ENCODE measurements at places on chromosomes 7 and 10.

DNA sequence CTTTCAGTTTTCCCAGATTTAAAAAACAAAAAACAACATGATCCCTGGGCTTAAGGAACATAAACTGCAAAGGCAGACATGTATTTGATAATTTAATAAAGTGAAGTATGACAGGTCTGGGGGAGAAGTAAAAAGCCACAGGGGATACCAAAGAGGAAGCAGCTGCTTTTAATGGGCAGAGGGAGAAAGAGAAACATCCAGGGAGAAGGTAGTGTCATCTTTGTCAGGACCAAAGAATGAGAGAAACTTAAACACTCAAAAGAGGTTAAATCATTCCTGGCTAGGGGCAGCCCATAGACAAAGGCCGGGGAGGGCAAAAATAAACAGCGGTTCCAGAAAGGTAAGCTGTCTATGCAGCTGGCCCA lies 94.5 kb downstream of the GRB10 start:
- DNase-seq = no peak

DNA sequence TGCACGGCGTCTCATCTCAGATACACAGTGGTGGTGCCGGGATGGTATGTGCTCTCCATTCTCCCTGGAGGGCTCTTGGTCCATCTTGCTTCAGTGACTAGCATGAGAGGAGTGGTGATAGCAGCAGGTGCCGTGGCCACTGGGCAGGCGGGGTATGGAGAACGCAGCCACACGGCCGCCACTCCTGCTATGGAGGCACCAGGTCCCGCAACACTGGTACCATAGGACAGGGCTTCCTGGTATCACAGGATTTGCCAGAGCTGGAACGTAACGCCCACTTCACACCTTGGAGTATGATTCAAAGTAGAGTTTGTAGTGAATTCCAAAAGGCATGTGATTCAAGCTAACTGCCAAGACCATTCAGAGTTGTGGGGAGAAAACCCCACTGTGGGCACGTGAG lies 284.1 kb downstream of the DPP6 start:
- no peak for DNase-seq

- no peak for DNase-seq
Observed at GRCh38 chr7:78165454-78165853, 366.9 kb downstream of the PHTF2 start.

DNA sequence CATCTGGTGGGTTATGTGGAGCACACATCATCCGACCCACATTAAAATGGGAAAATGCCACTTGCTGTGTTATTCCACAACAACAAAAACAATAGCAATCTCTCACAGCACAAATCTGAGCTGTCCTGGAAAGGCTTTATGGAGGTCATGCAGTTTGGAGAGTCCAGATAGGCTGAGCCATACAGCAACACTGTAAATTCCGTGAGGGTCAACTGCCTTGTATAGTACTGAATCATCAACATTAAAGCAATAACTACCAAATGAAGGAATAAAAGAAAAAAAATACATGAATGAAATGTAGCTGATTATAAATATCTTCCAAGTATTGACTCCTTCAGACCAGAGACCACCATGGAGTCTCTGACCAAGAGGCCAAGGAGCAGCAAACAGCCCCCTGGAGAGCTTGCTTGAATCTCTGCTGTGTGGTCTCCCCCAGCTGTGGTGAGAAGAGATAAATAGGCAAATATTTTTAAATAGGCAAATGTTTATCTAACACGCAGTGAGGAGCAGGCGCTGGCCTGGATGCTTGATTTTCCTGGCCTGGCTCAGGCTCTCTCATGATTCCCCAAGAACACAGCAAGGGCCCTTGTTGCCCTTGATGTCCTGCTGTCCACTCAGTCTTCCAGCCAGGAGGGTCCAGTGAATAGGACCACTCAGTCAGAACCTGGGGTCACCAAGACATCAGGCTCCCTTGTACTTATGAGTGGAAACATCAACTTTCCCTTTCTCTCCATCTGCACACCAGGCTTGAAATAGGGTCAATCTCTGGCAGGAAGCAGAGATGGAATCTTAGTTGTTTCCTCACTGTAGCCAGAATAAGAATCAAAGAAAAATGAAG lies 1021.3 kb downstream of the XPNPEP1 start:
- DNase-seq = no peak

DNA sequence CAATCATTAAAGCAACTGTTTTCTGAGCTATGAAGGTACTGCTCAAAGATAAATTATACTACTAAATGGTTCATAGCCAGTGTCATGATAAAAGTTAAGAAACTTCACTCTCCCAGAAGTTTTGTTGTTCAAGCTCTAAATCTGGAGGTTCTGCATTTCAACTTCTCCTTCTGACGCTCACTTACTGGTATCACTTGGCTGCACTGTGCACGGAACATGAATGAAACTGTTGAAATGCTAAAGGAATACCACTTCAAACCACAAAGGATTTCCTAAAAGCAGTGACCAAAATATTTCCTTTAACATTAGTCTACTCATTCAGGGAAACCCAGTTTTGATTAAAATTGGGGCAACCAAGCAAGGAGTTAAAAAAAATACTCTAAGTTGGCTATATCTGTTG lies 93.6 kb downstream of the UBE2H start:
- DNase-seq = no peak

DNA sequence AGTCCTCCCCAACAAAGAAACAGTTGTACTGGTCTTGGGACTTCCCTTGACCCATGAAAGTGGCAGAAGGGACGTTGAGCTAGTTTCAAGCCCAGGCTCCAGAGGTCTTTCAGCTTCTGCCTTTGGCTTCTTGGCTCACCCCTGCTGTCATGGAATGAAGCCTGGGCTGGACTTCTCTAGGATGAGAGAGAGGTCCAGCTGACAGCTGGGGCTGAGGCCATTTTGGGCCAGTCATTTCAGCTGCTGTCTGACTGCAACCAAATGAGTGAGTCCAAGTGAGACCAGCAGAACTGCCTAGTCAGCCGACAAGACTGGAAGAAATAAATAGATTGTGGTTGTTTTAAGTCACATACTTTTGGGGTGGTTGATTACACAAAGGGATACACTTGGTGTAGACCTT lies 76.6 kb downstream of the TMEM178B start:
- no peak for DNase-seq

DNA sequence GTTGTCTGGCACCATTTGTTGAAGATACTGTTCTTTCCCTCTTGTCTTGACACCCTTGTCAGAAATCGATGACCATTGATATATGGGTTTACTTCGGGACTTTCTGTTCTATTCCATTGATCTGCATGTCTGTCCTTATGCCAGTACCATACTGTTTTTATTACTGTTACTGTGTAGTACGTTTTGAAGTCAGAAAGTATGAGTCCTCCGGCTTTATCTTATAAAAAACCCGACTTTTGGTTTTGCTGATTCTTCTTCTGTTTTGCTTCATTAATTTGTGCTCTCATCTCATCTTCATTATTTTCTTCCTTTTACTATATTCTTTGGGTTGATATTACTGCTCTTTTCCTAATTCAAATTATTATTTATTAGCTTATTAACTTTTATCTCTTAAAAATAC lies 52.4 kb downstream of the MAPK8 start:
- DNase-seq = no peak

DNA sequence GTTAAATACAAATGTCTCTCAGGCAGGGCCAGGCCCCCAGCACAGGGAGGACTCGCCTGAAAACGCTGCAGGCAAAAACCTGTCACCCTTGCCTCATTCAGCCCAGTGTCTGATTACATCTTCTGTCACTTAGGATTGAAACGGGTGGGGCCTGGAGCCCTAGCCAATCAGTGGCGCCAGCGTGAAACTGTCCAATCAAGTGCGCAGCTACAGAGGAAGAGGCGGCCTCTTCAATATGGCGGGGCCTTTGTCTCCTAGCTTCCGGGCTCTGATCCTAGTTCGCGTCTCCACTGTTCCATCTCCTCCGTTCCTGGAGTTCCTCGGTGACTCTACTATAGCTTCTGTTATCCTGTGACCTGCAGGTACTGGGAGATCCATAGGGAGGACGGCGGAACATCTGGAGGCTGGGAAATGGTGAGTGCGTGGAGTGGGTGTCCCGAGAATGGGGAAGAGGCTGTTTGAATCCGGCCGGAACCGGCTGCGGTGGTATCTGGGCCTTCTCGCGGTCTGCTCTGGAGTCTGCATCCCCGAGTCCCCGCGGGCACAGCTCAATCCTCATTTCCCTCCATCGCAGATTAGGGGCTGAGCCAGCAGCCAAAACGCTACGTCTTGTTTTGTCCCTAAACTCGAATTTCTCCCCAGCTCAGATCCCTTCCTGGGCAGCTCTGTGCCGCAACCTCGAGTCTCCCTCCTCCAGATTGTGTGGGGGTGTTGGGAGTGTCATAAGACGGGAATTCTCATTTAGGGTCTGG lies at the start of gene ZNF736:
ZNF736 (plus strand) TSS at position 222 of the 752 bp plus-strand sequence; CDS start at position 412, 190 bp downstream.
- peak; percentile 74 for DNase-seq

DNA sequence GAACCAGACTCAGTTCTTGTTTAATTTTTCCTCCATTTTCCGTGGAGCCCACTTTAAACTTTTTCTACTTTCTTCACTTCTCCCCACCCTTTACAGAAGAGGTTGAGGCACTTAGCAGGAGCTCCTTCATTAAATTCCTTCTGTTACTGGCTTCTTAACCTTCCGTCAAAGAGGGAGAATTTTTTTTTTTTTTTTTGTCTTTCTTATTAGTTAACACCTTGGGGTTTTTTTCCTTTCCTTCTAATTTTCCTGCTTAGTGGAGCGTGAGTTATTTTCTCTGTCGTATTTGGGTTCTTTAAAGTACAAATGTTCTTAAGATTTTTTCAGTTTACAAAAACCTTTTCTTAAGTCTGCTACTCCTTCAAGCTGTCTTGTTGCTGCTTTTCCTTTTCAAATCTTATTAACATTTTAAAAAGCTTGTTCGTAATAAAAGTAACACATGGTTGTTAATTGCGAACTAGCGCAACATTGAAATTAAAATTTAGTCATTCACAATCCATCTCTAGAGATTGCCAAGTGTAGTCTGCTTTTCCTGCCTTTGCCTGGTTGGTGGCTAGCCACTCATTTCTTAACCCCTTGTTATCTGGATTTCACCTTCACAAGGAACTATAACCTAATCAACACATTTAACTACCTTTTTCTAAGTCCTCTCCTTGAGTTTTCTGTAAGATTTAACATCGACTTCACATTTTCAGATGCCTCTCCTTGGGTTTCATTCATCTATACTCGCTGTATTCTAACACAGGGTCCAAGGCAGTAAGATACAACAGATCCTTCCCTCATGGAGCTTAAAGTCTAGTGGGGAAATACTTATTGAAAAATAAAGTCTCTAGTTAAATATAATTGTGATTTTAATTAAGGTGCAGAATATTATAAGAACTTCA lies 2.0 kb downstream of the BMPR1A start:
- no peak for DNase-seq

DNA sequence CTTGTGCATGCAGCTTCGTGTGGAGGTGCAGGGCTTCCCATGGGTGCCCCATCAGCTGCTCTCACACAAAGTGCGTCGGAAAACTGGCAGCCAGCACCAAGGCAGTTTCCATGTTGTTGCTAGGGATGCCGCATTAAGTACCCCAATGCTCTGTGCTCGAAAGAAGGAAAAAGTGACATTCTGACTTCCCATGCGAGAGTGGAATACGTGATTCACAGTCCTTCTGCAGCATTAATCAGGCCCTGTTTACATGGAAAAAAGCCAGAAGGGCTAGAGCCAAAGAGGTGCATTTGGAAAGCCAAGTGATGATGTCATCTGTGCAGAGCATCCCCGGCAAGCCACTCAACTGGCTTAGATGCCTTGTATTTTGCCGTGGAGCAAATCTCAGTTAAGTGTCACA lies 258.3 kb downstream of the GATA3 start:
- DNase-seq = no peak

Data from AG09319 (cell line).